ENCODE measurements at places on chromosomes 1 and 21.

- no peak for DNase-seq
Observed at GRCh38 chr1:202225131-202225530, 31.5 kb downstream of the LGR6 start.

DNA sequence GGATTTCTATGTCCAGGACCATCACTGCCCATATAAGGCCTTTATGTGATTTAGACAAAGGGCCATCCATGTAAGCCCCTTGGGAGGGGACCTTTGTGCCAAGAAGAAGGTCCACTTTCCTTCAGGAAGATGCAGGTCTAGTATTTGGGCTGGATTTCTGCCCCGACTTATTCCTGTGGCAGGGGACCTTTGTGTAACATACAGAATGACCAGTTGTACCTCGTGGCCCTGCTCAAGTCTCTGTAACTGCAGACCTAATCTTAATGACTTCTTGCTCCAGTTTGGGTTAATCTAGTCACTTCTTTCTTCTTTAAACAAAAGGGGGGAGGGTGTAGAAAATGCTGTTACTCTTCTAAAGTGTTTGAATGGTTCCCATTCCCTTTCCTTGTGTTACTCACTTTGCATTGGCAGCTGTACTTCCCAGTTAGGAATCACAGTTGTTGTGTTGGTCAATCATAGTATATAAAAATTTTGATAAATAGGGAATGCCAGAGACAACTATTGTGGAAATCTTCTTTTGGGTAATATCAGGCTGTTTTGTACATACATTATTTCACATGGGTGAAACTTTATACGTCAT, 54.2 kb downstream of the MIGA1 start:
- DNase-seq, result no peak

GRCh38 chr1:14607295-14607694, 8.8 kb downstream of the KAZN start:
- DNase-seq, result peak; percentile 81

GRCh38 chr21:40729761-40730425, 117.1 kb downstream of the DSCAM start:
- DNase-seq, result no peak

DNA sequence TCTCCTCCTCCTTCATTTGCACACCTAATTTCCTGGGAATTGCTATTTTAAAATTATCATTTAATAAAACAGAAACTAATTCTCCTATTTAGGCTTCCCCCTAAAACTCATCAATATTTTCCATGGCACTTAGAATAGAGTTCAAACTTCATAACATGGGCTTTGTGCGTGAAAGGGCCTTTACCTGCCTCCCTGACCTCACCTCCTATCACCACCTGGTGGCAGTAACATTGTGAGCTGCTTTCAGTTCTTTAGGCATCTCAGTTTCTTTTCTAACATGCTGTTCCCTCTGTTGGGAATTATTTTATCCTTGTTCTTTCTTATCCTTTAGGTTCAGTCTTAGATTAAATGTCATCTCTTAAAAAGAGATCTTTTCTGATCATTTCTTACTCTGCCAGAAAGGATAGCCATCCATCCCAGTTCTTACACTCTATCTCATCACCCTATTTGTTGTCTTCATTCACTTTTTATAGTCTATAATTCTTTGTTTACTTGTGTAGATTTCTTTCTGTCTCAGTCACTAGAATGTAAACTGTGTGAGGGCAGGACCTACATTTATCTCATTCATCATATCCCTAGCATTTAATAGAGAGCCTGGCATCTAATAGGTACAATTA, 133.8 kb upstream of the KIAA1614 start:
- DNase-seq, result peak; percentile 51

DNA sequence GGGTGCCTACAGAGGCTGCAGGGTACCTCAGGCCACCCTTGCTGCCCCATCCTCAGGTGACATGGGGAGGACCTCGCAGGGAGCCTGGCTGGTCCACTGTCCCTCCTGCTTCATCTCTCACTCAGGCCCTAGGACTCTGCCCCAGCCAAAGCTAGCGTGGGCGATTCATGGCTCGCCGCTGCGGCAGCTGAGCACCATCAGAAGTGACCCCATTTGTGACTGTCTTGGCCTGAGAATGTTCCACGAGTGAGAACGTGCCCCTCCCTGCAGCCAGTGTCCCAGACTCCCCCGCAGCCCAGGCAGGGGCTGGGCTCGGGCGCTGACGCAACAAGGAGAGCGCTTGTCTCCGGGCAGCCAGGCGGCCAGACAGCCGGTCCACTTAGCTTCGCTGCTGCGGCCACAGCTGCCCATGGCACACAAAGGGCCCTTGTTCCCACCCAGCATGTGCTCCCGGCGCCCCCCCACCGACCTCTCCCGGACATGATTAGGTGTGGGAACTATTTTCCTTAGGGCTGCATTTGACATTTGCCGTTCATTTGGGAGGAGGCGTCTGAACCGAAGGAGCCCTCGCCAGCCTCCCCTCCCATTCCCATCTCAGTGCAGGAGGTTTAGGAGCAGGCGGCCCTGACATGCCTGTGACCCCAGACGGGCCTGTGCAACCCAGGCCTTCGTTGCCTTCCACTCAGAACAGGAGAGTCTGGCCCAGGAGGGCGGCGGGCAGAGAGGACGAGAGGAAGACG, 19.3 kb upstream of the POFUT2 start:
- no peak for DNase-seq
